ENCODE measurements at places on chromosomes 1 and 21.

GRCh38 chr1:184388971-184389370 is 2.1 kb downstream of the C1orf21 start:
- DNase-seq = no peak

- DNase-seq = no peak
These were observed 18.0 kb upstream of the ST3GAL3 start for GRCh38 chr1:43689289-43689688.

DNA sequence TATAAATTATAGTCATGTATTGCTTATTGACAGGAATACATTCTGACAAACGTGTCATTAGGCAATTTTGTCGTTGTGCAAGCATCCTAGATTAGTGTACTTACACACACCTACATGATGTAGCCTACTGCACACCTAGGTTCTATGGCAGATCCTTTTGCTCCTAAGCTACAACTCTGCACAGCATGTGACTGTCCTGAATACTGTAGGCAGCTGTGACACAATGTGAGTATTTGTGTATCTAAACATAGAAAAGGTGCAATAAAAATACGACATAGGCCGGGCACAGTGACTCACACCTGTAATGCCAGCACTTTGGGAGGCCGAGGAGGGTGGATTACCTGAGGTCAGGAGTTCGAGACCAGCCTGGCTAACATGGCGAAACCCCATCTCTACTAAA is 36.5 kb downstream of the TNFRSF8 start:
- DNase-seq = no peak

GRCh38 chr21:38267136-38267755 is 10.5 kb downstream of the KCNJ15 start:
- no peak for DNase-seq

- no peak for DNase-seq
These were observed 126.8 kb upstream of the COL6A1 start for GRCh38 chr21:45854690-45855247.

GRCh38 chr21:44869781-44870747 is 3.4 kb downstream of the PTTG1IP start:
- DNase-seq = no peak

- no peak for DNase-seq
These were observed 22.8 kb downstream of the IGSF21 start for GRCh38 chr1:18130356-18130755.

GRCh38 chr21:46475296-46475695 is 16.6 kb downstream of the DIP2A start:
- no peak for DNase-seq

- DNase-seq = no peak
These were observed 299.4 kb downstream of the LRRIQ3 start for GRCh38 chr1:73898540-73898939.

- no peak for DNase-seq
These were observed 8.6 kb downstream of the TMED5 start for GRCh38 chr1:93171549-93172034.

DNA sequence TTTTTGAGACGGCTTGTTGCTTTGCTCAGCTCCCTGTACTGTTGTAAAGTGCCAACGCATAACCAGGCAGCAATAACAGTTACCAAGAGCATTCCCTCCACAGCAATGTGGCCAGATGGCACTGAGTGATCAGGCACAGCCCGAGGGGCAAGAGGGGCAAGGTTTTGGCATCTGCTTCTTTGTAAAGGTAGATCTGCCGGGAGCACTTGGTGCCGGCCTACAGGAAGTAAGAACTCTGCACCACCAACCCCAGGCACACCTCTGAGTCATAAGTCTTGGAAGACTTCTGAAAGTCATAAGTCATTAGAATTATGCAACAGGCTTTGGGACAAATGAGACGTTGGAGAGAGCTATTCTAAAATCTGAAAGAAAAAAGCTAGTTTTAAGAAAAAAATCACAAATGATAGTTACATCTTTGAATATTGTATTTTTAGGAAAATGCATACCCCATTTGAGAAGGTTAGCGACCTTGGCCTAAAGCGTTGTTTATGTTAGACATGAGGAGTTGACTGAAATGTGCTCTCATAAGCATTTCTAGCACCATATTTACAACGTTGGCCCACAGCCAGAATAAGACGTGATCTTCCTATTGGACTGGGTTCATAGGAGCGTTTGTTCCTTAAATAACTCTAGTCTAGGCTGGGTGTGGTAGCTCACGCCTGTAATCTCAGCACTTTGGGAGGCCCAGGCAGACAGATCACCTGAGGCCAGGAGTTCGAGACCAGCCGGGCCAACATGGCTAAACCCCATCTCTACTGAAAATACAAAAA is 37.7 kb upstream of the MAP10 start:
- peak; percentile 20 for DNase-seq

GRCh38 chr1:86852782-86853408 is 61.0 kb downstream of the SELENOF start:
- DNase-seq = no peak

DNA sequence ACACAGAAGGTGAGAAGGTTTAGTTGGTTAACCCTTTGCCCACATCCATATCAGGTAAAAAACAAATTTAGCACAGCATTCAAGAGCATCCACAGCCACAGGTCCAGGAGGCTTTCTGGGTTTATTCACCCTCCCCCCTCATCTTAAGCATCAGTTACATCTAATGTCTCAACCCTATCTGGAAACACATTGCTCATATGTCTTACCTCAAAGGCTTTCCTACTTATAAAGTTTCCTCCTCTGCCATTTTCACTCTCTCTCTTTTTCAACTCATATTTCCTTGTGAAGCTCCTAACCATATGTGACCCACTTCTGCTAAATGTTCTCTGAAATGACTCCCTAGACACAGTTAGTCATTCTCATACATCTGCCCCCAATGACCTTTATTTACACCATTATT is 47.9 kb upstream of the RUNX1 start:
- no peak for DNase-seq

GRCh38 chr1:68706639-68707317 is 209.9 kb upstream of the DEPDC1 start:
- no peak for DNase-seq

GRCh38 chr1:110152133-110152785 is 2.0 kb downstream of the SLC6A17 start:
- no peak for DNase-seq

DNA sequence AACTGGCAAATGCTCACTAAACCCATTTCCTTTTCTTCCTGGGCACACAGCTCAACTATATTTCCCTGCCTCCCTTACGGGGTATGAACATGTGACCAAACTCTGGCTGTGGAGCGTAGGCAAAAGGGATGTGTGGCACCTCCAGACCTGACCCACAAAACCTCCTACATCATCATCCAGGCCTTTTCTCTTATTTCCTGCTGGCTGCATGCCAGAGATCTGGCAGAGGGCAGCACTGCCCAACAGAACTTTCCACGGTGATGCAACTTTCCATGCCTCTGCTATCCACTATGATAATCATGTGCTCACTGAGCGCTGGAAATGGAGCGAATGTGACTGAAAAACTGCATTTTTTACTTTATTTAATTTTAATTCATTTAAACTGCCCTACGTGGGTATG is 99.6 kb upstream of the CACNA1E start:
- no peak for DNase-seq

DNA sequence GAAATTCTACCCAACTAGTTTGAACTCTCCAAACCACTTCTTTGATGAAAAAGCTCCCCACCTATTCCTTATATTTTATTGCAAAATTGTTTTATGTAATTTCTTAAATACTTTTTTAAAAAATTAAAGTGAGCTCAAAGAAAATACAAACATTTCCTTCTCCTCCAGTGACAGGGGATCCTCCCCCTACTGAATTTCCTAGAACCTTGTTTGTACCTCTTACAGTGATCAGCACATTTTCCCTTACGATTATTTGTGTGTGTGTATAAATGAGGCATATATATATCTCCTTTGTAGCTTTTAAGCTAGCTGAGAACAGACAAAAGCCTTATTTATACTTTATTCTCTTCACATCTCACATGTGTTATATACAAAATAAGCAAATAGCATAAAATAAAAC is 44.4 kb downstream of the VAV3 start:
- no peak for DNase-seq

GRCh38 chr1:87956072-87956471 is 627.4 kb downstream of the LMO4 start:
- DNase-seq = peak; percentile 72

DNA sequence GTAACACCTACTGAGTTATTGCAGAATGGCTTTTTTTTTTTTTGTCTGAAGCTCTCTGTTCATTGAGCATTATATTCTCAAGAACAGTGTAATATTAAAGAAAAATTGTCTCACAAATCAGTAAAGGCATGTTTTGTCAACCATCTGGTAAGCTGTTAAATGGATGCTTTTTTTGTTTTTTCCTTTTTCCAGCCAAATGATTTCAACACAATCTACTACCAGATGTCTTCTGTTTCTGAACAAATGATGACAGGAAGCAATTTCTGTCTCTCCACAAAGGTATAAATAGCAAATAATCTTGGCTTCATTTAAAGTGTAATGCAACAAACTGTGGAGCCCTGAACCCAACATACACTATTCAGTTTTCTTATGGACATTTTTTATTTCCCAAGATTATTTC is 78.6 kb upstream of the RGS2 start:
- no peak for DNase-seq

GRCh38 chr1:204323887-204324286 is 35.8 kb downstream of the PLEKHA6 start:
- peak; percentile 28 for DNase-seq

DNA sequence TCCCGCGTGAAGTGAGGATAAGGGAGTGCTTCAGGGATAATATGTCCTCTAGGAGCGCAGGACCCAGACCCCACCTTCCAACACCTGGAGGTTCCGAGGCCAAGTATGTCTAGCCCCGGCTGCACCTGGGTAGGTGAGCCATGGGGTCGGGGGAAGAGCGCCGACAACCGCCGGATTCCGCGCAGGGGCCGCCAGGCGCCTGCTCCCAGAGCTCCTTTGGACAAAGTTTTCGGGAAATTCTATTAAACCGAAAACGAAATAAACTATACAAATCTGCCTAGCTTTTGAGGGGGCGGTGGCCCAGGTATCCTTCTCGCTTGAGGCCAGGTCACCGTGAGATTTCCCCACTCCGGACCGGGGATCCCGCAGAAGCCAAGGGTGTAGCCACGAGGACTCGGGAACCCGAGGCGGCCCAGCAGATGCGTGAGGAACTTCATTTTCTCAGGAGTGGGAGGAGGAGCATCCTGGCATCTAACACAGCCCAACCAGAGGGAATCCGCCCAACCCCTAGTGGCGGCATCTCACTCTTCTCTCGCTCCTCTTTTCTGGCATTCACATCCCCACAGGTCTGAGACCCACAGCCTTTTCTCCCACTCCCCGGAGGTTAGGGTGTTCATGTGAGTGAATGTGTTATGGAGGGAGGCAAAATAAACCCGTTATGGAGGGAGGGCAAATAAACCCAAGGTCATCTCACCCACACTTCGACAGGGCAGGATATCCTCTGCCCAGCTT is 2.3 kb upstream of the DMRTA2 start:
- no peak for DNase-seq

DNA sequence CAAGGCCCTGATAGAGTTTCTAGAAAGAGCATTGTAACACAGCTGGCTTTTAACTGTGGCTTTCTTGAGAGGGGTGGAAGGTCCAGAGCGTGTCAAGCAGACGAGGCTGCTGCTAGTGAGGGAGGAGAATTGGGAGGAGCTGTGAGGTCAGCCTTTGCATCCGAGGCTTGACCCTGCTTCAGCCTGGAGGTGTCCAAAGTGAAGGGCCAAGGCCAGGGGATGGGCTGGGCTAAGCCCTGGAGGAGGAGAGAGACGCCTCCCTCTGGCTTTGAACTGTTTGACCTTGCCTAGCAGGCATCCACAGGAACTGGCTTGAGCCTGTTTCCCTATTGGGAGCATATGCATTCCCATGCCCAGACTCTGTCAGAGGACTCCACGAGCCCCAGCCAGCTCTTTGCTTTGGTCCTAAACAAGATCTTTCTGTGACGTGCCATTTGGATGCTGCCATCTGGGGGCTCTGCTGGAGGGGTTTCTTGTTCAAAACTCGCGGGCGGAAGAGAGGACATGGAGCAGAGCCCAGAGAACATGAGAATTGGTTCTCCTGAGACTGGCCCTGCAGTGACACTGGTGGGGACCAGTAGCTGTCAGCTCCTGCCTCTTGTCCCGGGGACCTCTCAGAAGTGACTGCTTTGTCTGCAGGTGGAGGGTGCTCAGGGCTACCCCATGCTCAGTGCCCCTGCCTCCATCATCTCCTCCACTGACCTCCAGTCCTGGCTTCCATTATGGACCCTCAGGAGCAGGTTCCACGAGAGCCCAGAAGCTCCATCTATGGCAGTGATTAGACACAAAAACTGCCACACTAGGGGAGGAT is 5.5 kb downstream of the ACTRT2 start:
- no peak for DNase-seq

GRCh38 chr21:39196310-39196709 is 13.1 kb upstream of the PSMG1 start:
- no peak for DNase-seq

- no peak for DNase-seq
These were observed 28.5 kb upstream of the SELENON start for GRCh38 chr1:25771221-25772114.

- DNase-seq = no peak
These were observed 9.8 kb downstream of the ETV3L start for GRCh38 chr1:157089789-157090188.

DNA sequence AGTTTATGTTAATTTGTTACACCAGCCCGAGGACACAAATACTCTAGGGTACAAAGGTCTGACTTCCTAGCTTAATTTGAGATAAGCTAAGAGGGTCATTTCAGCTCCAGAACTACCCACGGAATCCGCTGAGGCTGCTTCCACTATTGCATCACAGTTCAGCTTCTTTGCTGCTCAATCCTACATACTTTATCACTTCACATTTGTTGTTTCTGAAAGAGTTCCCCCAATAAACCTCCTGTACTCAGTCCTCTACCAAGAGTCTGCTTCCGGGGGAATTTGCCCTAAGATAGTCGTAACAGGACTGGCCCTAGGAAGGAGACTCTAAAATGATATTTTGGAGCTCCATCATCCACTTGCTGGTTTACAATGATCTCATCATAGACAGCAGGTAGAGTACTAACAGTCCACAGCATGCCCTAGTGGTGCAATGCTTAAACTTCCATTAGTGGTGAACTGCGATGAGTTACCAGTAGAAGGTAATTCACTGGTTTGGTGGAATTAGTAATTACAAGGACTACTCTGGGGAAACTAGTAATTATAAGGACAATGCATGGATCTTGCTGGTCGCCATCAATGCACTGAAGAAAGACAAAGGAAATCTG is 229.3 kb downstream of the USH2A start:
- no peak for DNase-seq

DNA sequence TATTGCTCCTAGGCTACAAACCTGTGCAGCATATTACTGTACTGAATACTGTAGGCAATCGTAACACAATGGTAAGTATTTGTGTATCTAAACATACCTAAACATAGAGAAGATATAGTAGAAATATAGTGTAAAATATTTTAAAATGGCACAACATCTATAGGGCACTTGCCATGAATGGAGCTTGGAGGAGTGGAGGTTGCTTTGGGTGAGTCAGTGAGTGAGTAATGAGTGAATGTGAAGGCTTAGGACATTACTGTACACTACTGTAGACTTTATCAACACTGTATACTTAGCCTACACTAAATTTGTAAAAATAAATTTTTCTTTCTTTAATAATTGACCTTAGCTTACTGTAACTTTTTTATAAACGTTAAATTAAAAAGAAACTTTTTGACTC is 7.9 kb downstream of the LEFTY2 start:
- DNase-seq = peak; percentile 41

- DNase-seq = no peak
These were observed 22.0 kb downstream of the CSF1 start for GRCh38 chr1:109932679-109933078.

GRCh38 chr1:29880556-29880955 is 644.2 kb downstream of the PTPRU start:
- no peak for DNase-seq

GRCh38 chr1:160206421-160207117 is 1.4 kb downstream of the PEA15 start:
- no peak for DNase-seq

GRCh38 chr21:33894736-33895288 is 20.8 kb downstream of the ATP5PO start:
- no peak for DNase-seq

All from Panc1 (cell line).